ENCODE measurements at places on chromosomes 1 and 21.

GRCh38 chr1:67955591-67955990 is 94.8 kb downstream of the DIRAS3 start:
- no peak for DNase-seq

GRCh38 chr1:209215826-209216225 is 367.7 kb upstream of the CAMK1G start:
- DNase-seq, result no peak

- DNase-seq, result no peak
These were observed 7.1 kb upstream of the SSBP3 start for GRCh38 chr1:54413295-54413694.

DNA sequence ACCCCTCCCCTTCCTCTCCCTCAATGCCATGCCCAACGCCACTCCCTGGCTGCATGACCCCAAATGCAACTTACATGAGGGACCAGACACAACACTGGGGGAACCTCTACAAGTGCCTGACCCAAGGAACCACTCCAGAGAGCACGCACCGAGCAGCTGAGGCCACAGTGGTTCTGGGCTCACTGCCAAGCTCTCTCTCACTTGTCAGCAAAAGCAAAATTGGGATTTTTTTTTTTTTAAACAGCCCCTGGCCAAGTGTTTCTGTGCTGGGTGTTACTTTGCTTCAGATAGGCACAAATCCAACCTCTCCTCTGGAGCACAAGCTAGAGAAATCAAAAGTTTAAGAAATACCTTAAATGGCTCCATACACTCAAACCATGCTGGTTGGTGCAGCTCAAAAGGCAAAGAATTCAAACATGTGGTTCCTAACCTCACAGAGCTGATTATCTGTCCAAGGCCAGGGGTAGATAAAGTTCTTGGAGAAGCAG is 363.0 kb downstream of the SETD4 start:
- no peak for DNase-seq

- DNase-seq, result no peak
These were observed 28.7 kb downstream of the HYI start for GRCh38 chr1:43425045-43425444.

- DNase-seq, result no peak
These were observed 65.7 kb downstream of the SDC3 start for GRCh38 chr1:30842697-30843354.

GRCh38 chr1:100308777-100309176 is 42.8 kb downstream of the RTCA start:
- no peak for DNase-seq

DNA sequence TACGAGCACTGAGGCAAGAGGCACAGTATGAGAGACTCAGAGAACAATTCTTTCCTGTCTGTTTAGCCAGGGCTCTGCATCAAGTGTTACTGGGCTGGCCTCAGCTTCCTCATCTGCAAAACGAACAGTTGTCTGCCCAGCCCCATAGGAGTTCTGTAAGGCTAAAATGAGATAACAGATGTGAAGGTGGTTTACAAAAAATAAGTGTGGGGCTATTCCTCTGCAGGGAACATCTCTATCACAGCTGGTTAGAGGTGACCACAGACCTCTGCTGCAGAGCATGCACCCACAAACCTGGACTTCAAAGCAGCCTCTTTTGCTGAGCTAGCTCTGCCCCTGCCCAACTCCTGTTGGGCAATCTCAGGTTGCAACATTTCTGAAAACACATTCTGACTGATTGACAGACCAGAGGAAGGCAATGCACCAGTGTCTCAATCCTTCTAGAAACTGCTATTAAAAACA is 10.5 kb upstream of the OLIG1 start:
- no peak for DNase-seq

- DNase-seq, result no peak
These were observed 40.3 kb upstream of the ETV3 start for GRCh38 chr1:157178490-157178889.
